ENCODE measurements at places on chromosomes 1 and 21. TPM values are rescaled to one million over a fixed set of nuclear protein-coding genes. Genes with fewer than 3 reads are reported as not detected.

DNA sequence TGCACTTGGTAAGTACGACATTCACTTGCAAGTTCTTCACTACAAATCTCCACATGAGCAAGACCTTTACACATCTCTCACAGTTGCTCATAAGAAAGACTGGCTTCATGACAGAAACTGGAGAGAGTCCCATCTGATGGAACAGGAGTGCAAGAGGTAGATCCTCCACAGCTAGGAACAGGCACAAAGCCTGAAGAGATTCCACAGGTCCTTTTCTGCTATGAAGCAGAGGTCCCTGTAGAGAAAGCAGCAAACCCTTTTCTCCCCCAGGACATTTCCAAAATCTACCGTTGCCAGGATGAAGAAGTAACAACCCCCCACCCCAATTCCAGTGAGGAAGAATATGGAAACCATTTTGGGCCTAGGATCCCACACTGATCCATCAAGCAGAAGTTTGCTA is 47.3 kb downstream of the EIF4G3 start:
- DNase-seq, result no peak

The SMCP gene
- not detected for polyA plus RNA-seq

- no peak for DNase-seq
Measured at GRCh38 chr1:160179336-160179735, 11.0 kb upstream of the CASQ1 start.

DNA sequence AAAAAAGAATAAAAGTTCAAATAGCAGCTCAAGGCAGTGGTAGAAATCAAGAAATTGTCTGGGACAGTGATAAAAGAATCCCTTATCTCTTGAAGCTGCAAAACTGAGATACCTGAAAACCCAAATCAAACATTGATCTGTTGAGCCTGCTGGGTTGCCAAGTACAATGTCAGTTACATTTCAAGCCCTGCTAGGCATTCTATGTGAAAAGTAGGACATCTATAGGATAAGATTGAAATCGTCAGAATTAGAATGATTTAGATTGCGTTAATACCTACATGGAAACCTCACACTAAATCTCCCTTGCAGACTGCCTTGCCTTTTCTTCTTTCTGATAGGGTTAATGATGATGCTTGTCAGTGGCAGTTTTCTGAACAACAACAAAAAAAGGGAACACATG is 1684.4 kb upstream of the B3GALT2 start:
- no peak for DNase-seq

The IVNS1ABP gene
- 31.2 TPM for polyA plus RNA-seq

DNA sequence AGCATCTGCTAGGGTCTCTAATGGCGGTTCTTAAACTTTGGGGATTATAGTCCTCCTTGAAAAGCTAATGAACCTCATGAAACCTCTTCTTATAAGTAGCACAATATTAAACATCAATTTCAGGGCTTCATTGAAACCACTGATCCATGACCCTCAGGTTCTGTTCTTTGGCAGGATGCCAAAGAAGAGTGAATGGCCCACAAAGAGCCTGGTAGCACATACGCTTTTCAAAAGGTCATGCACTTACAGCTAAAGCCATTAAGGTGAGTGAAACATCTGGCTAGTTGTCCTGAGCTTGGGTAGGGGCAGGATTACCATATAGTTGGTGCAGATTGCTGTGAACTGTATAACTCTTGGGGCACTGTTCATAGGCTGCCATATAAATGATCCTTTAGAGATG is 42.3 kb downstream of the MDM4 start:
- no peak for DNase-seq

DNA sequence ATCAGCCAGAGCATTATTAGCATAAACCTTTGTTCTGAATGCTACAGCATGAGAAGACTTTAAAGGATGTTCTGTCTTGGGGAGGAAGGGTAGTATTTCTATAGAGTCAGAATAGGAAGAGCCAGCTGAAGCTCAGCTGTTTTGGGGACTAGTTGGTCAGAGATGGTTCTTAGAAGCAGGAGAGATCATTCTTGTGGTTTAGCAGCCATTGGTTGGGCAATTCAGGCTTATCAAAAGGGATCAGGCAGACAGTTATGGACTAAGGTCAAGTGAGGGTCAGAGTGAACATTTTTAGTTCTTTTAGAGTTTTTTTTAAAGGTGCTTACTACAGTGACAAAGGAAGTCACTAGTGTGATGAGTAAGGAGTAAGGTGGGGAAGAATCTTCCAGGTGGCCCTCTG is 245.5 kb downstream of the RPS6KC1 start:
- DNase-seq, result no peak

The CHODL gene
- polyA plus RNA-seq, result 1.2 TPM

GRCh38 chr21:37917612-37918011 is 1.4 kb upstream of the KCNJ6 start:
- no peak for DNase-seq

The PGBD5 gene
- 0.07 TPM for polyA plus RNA-seq

- no peak for DNase-seq
Measured at GRCh38 chr1:47137198-47137597, at the start of gene CYP4A22. Gene CYP4A22 (plus strand): TSS chr1:47137441. CDS start chr1:47137486, 45 bp downstream.

The MCOLN2 gene
- polyA plus RNA-seq, result 27.4 TPM

Data from spleen (tissue), 13 donors.